ENCODE measurements at places on chromosomes 7 and 10.

DNA sequence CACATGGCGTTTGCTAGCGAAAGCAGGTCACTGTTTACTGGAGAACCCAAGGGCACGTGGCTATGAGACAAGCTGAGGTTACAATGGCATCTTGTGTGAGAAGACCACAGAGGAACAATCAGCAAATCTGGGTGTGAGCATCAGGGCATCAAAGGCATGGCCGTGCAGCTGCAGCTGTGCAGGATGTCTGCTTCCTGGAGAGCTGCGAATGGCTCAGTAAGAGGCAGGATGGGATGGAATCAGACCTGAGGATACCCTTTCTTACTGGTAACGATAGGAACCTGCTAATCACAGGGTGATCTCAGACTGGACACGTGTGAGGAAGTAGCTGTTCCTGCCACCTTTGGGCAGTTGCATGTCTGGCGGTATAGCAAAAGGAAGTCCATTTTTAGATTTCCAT is 119.5 kb downstream of the RNF216 start:
- DNase-seq: no peak

DNA sequence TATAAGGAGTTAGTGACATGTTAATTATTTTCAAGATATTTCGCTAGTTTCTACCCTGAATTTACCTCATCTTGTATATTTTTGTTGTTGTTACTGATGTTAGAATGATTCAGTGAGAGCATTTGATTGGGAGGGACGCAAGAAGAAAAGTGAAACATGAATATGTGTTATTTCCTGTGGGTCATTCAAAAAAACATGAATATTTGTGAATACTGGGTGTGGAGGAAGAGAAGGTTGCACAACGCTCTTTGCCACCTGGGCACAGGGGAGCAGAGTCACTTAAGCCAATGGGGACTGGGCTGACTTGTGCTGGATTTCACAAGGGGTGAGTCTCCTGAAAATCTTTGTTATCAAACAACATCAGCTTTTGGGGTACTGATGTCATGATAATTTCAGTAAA is 39.5 kb downstream of the AGK start:
- no peak for DNase-seq

GRCh38 chr10:90977162-90977854 is 56.4 kb upstream of the ANKRD1 start:
- DNase-seq: no peak

- DNase-seq: no peak
These were observed 114.7 kb upstream of the AHR start for GRCh38 chr7:17183630-17184328.

DNA sequence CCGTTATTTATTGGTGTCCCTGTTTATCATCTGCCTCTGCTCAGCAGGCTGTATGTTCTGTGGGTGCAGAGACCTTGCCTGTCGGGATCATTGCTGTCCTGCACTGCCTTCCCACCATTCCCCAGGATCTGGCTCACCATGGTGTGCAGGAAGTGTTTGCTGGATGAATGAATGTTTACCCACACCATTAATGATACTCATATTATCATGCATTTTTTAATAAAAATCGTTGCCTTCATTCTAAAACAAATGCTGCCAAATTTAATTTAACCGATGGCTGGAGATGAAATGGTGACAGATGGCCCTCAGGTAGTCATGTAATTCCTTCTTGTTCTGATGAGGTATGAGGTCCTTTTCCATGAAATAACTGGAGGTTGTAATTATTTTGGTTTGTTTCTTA is 22.5 kb downstream of the PLPP4 start:
- DNase-seq: no peak

DNA sequence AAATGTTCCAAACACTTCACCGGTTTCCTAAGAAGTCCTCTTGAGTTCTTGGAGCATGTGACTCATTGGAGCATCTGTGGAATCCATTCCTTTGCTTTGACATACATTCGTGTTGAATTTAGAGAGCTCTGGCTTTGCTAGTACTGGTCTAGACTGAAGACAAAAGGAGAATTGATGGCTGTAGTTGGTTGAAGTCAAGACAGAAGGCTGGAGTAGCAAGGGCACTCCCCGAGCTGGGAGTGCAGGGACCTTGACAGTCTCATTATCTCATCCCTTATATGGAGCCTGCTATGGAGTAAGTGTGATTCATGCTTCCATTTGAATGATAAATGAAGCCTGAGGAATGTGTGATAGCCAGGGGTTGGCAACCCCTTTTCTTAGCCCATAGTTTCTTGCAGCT is 1249.1 kb downstream of the TYW1 start:
- DNase-seq: no peak

- no peak for DNase-seq
These were observed 79.2 kb upstream of the HPS1 start for GRCh38 chr10:98525969-98526368.

- no peak for DNase-seq
These were observed 109.5 kb upstream of the GJD4 start for GRCh38 chr10:35495521-35496119.

DNA sequence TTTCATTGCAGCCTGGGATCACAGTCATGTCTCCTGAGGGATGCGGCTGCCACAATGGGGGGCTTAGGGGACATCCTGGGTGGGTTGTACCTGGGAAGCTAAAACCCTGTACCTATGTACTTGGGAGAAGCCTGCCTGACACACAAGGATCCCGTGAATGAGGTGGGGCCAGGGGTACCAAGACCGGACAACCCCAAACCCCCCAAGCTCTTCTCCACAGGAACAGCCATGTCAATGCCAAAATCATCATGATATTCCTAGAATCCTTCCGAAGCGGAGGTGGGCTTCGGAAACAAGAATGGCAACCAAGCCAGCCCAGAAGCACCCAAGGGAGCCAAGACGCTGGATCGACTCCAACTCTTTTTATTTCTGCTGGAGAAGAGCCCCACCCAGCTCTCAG is 260.3 kb upstream of the TCERG1L start:
- DNase-seq: no peak

GRCh38 chr10:26198119-26198518 is 18.5 kb upstream of the GAD2 start:
- DNase-seq: no peak

DNA sequence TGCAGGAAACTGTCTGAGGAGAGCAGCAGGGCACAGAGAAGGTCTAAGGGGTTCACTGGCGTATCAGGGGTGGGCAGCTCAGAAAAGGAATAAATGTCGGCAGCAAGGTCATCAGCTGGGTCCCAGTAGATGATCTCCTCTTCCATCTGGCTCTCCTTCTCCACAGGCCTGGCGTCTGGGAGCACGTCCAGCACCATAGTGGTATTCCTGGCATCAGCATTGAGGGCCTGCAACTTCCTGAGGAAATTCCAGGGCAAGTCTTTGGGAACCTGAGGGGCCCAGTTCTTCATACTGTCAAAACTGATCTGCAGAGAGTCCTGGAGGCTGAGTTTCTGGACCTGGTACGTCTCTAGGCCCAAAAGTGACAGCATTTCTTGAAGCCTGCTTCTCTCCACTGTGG is 9.6 kb upstream of the MRPS24 start:
- no peak for DNase-seq

- DNase-seq: no peak
These were observed 10.7 kb upstream of the IDI2 start for GRCh38 chr10:1036341-1036791.

DNA sequence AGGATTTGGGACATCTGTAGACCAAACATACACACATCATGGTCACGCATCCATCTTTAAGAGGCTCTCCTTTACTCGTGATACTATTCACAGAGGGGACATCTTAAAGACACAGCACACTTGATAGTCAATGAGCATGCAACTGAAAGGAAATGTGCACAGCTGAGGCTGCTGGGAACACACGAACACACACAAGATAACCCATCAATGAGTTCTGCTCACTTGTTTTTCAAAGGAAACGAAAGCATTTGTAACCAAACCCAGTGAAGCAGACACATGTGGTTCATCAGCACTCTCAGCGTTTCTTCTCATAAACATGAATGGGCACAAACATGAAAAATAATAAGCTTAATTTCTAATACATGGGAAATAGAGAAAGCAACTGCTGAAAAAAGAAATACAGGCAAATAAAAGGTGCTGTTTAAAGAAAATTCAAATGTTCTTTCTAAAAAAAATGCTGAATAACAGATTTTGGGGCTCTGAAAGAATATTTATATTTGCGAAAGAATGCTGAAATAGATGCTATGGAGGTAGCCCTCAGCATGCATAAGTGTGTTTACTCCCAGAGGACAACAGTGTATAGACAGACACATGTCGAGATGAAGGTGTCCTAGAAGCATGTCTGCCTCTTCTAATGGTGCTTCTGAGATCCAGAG is 59.7 kb upstream of the LAMB4 start:
- no peak for DNase-seq
